ENCODE measurements at places on chromosomes 5 and 9. TPM values are rescaled to one million over a fixed set of nuclear protein-coding genes. Genes with fewer than 3 reads are reported as not detected.

DNA sequence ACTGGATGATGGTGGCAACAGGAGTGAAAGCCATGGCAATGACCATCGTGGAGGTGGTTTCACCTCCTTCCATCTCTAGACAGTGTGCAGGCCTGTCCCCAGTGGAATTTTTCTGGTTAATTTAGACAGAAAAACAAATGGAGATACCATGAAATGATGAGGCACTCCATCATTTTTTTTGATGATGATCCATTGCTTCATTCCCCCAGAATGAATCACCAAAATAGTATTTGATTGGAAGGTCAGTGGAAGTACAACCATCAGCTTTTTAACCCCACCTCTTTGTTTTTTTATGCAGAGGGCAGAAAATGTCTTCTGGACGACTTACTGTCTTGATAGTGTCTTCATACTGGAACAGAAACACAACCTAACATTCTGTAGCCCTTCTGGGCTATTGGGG, 42.6 kb upstream of the ADRA1B start:
- no peak for DNase-seq

Gene CCNG1
- 146 TPM for total RNA-seq

Gene PRR7
- total RNA-seq: 7.7 TPM

GRCh38 chr9:112218908-112219307, 43.8 kb upstream of the SUSD1 start:
- no peak for DNase-seq

Gene TMEM252
- not detected for total RNA-seq

Gene ATG10
- 9.7 TPM for total RNA-seq

Gene CLK4
- 105 TPM for total RNA-seq

DNA sequence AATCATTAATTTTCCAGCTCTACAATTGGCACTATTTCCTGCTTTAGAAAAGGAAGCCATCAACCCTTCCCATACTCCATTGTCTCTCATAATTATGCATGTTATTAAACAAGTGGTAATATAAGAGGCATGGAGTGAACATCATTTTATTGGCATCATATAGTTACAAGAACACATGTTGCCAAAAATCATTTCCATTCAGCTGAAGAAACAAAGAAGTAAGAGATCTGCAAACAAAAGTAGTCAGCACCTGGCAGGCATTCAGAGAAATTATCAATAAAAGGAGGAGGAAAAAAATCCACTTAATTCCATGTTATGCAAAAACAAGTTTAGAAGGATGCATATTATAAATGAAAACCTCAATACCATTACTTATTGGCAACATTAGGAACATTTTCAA, 1208.2 kb upstream of the C9orf72 start:
- no peak for DNase-seq

DNA sequence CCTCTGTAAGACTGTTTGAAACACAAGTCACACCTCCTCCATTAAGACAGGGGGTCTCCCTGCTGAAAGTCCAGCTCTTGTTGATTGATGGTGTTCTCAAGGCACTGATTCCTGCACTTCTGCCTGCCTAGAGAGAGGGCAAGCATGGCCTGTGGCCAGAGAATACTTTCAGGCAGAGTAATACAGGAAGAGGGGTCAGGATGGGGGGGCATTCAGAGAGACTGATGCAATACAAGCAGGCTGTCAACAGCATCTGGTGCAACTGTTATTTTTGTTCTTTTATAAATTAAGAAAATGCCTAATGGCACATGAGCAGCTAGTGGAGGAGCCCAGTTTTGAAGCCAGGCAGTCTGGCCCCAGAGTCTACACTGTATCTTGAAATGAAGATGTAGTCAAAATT, 302.2 kb downstream of the DIRAS2 start:
- DNase-seq: no peak

GRCh38 chr5:9445826-9446388, 100.0 kb downstream of the SEMA5A start:
- DNase-seq: no peak

Gene PTCH1
- total RNA-seq: 49.6 TPM

Gene DAB2
- total RNA-seq: 2.6 TPM

GRCh38 chr5:56615361-56616153, 199.8 kb upstream of the MAP3K1 start:
- no peak for DNase-seq

DNA sequence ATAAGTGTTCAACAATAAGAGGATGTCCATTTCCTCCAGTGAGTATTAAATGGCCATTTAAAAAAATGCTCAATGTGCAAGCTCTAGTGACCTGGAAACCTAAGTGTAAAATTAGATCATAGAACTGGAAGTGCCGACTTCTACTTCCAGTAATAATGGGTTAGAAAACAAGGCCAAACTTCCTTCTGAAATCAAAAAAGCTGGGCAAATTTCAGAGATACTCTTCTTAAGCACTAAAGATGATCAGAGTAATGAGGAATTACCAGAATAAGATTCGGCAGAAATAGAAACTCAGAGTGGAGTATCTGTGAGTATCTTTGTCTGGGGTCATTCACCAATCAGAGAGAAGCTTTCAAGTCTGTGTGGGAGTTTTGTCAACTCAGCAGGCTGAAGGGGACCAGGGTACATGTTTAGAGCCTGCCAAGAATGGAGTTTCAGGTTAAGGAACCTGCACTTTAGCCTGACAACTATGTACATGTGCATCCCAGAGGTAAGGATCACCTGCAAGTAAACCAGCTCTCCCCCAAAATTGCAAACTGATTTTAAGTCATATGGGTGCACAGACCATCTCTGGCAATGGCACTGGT, 17.1 kb downstream of the FCN2 start:
- no peak for DNase-seq

Gene EGFLAM
- total RNA-seq: not detected

- DNase-seq: no peak
These were observed 7.2 kb downstream of the ROPN1L start for GRCh38 chr5:10448754-10449360.

Gene ORM2
- not detected for total RNA-seq

Gene MCTP1
- total RNA-seq: 0.80 TPM

Gene SH3TC2
- total RNA-seq: not detected

DNA sequence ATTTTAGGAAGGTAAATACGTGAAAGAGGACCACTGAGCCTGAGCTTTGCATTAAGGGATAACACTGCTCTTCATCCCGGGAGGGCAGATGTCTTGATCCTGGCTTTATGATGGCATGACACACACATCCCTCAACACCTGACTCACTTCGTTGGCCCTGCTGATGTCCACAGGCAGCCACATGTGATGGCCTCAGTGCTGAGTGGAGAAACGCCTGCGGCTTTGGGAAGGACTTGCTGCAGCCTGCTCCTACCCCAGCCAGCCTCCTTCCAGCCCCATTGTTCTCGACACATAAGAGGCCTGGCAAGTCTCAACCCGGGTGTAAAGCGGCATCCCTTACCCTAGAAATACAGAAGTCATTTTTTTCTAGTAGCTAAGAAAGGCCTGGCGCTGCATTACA, 169.0 kb downstream of the SYK start:
- no peak for DNase-seq

GRCh38 chr9:13719981-13720676, 440.6 kb upstream of the MPDZ start:
- no peak for DNase-seq

DNA sequence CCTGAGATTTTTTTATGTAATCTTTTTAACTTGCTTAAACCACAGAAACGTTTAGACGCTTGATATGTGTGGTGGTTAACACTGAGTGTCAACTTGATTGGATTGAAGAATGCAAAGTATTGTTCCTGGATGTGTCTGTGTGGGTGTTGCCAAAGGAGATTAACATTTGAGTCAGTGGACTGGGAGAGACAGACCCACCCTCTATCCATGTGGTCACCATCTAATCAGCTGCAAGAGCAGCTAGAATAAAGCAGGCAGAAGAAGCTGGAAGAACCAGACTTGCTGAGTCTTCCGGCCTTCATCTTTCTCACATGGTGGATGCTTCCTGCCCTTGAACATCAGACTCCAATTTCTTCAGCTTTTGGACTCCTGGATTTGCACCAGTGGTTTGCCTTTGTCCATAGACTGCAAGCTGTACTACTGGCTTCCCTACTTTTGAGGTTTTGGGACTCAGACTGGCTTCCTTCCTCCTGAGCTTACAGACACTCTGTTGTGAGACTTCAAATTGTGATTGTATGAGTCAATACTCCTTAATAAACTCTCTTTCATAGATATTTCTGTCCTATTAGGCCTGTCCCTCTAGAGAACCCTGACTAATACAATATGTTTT, 816.0 kb upstream of the CDH9 start:
- DNase-seq: no peak

DNA sequence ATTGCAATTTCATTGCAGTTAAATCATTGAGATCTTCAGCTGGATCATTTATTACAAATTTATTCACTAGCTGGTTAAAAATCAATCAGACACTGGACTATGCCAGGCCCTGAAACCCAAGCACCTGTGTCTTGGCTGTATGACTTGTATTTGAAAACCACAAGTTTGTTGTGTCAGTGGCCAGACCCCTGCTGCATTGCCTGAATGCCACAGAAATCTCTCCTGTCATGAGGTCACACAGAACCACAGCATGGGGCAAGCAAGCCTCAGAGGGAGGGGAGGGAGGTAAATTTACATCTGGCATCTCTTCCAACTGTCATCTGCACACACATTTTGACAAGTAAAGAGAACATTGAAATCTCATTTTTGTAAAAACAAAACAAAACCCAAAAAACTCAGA, 90.0 kb downstream of the ARRDC3 start:
- DNase-seq: no peak

Gene TAS2R1
- total RNA-seq: not detected

Gene PSAT1
- 28.3 TPM for total RNA-seq

DNA sequence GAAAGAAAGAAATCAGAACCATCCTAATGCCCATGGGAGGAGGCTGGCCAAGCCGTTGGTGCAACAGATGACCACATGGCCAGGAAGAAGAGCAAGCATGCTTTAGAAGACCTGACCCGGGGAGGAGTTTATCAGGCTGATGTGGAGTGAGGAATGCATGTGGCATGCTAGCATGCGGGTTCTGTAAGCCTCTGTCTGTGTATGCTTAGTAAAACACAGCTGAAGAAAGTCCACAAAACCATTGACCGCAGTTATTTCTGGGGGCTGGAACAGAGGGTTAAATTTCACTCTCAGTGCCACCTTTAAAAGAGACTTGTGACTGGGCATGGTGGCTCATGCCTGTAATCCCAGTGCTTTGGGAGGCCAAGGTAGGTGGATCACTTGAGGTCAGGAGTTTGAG, 19.1 kb downstream of the GFI1B start:
- DNase-seq: no peak

- no peak for DNase-seq
These were observed 27.6 kb upstream of the HMCN2 start for GRCh38 chr9:130237763-130238524.

- DNase-seq: no peak
These were observed 12.6 kb upstream of the SLC12A7 start for GRCh38 chr5:1124205-1125029.

GRCh38 chr5:168286386-168286785, 5.1 kb upstream of the WWC1 start:
- no peak for DNase-seq

GRCh38 chr5:143229426-143229895, 174.0 kb downstream of the NR3C1 start:
- peak; percentile 7 for DNase-seq

GRCh38 chr5:81626524-81626923, 124.4 kb downstream of the SSBP2 start:
- DNase-seq: no peak

Gene TEX48
- not detected for total RNA-seq

DNA sequence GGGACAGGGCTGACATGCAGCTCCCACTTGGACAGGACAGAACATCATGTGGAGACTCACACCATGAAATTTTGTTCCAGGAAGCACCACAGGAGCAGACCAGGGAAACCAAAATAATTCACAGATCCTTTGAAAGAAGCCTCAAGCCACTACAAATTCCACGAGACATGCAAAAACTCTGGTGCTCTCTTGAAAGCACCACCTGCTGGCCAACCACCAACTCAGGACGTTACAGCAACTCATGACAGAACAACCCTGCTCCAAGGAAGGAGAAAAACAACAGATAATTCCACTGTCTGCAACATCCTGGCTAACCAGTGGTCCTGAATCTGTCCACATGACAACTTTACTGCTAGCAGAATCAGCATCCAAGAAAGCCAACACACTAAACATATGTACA, 516.0 kb downstream of the SPATA31D1 start:
- DNase-seq: no peak

- DNase-seq: no peak
These were observed 74.1 kb downstream of the SLC38A9 start for GRCh38 chr5:55638051-55638450.

Measured in naive thymus-derived CD8-positive, alpha-beta T cell (primary cell).